Hindlimb muscle (tissue), 1 donor: ENCODE measurements at places on chromosomes 13 and 19. TPM values are rescaled to one million over a fixed set of nuclear protein-coding genes. Genes with fewer than 3 reads are reported as not detected.
A peak's percentile ranks its signal among the peaks of the same experiment; 100 is the strongest.

- no peak for DNase-seq
Observed at GRCh38 chr13:107209824-107210722, 642.1 kb upstream of the ARGLU1 start.

DNA sequence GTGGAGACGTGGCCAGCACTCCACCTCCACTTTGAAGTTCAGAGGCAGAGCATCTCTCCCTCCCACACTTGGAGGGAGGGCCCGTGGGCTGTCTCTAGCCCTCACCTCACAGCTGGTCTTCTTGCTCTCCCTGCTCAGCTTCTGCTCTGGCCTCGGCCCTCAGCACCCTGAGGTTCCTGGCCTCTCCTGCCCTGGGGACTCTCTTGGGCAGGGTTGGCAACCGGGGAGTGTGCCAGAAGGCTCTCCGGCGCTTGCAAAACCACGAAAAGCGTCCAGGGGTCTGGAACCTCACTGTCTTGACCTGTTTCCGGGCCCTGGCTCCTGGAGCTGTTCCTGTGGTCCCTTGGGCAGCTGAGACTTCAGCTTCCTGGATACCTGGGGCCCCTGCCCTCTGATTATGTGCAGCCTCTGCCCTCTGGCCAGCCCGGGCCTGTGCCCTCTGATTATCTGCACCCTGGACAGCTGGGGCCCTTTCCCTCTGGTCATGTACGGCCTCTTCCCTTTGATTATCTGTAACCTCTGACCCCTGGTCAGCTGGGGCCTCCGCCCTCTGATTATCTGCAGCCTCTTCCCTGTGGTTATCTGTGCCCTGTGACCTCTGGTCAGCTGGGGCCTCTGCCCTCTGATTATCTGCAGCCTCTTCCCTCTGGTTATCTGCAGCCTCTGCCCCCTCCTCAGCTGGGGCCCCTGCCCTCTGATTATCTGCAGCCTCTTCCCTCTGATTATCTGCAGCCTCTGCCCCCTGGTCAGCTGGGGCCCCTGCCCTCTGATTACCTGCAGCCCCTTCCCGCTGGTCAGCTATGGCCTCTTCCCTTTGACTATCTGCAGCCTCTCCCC, 2.1 kb downstream of the CCDC8 start:
- no peak for DNase-seq

GRCh38 chr19:50344661-50345318, 15.6 kb upstream of the KCNC3 start:
- no peak for DNase-seq

- no peak for DNase-seq
Observed at GRCh38 chr13:94335761-94336526, 143.5 kb downstream of the DCT start.

- DNase-seq, result no peak
Observed at GRCh38 chr19:45163751-45164460, 3.1 kb upstream of the NKPD1 start.

- DNase-seq, result no peak
Observed at GRCh38 chr13:37049810-37050209, 9.7 kb downstream of the SUPT20H start.

GRCh38 chr19:43624933-43625332, 5.5 kb upstream of the ZNF428 start:
- DNase-seq, result no peak

- DNase-seq, result no peak
Observed at GRCh38 chr13:109724603-109725002, 61.8 kb downstream of the IRS2 start.

DNA sequence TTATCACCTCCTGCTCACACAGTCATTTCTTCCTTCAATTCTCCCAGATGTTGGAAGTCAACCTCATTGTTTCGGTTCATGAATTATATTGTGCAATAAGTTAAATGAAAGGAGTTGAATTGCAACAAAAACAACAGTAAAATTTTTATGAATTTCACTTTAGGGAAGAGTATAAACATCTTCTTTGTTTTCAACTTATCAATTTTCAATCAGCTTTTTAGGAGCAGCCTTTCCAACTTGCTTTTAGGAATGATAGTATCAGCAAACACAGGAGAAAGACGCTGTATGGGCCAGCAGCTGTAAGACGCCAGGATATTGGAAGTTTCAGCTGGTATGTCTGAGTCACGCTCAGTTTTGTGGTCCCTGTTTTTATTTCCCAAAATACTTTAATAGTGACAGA, 132.5 kb upstream of the ARGLU1 start:
- no peak for DNase-seq

DNA sequence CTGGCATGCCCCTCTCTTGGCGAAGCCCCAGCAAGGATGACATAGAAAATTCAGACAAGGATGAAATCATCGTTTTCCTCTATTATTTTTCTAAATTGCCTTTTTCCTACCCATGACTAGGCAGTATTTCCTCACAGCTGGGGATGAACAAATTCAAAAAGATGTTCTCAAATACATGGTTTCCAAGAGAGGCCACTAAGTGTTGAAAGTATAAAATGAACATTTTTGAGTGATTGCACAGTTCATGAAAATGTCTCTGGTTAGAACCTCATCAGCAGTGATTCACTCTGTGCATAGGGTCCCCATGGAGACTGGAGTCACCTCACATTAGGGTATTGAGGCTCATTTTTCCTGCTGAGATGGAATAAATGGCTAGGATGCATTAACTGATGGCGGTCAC, 373.7 kb downstream of the DNAJC15 start:
- DNase-seq, result no peak

DNA sequence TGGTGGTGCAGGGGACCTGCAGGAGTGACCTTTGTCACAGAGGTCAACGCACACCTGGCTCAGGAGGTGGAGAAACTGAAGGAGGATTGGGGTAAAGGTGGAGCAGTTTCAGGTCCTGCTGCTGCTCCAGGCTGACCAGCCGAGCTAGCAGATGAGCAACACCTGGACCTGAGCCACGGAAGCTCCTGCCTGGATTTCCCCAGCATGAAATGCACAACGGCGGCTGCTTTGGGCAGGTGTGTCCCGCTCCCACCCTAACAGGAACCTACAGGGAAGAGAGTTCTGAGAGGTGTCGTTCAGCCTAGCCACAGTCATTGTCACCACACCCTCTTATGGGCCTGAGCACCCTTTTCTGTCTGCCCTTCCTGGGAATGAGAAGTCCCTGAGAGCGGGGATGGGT, 15.7 kb upstream of the CD177 start:
- DNase-seq, result no peak

DNA sequence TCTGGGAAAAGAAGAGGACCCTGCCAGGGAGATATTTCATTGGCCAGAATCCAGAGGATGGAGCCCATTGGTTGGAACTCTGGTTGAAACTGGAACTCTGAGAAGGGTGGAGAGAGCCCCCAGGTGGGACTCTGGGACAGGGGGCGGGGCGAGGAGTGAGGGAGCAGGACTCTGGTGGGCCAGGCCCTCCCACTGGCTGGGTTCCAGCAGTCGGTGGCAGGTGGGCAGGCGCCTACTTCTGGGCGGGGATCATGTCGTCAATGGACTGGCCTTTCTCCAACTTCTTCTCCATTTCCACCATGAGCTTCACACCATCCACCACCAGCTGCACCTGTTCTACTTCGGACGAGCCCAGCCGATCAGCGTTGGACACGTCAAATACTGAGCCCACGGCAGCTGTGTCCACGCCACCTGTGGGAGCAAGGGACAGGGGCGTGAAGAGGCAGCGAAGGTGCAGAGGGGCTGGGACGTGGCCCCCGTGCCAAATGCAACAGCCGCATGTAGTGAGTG, 16.1 kb downstream of the CKM start:
- DNase-seq, result no peak

GRCh38 chr13:44307255-44307654, 66.4 kb upstream of the SERP2 start:
- no peak for DNase-seq

- no peak for DNase-seq
Observed at GRCh38 chr13:51950722-51951121, 60.5 kb downstream of the ATP7B start.

GRCh38 chr19:51375504-51376221, 3.2 kb upstream of the NKG7 start:
- no peak for DNase-seq

GRCh38 chr19:48644355-48644754, 1.6 kb downstream of the CA11 start:
- no peak for DNase-seq

DNA sequence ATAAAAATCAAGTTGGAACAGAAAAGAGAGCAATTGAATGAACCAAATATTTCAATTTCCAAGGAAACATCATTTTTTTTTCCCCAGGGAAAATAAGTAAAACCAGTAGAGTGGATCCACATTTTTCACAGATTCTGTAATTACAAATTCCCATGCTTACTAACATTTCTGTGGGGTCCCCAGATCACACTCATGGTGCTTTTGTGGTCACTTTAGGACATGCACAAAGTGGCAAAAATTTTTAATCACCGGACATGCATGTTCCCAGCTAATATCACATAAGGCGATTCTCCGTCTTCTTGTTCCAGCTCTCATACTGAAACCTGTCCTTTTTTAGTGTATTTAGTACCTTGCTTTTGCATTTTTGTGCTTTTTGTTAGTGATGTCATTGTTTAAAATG, 748.2 kb upstream of the SLITRK1 start:
- DNase-seq, result no peak

DNA sequence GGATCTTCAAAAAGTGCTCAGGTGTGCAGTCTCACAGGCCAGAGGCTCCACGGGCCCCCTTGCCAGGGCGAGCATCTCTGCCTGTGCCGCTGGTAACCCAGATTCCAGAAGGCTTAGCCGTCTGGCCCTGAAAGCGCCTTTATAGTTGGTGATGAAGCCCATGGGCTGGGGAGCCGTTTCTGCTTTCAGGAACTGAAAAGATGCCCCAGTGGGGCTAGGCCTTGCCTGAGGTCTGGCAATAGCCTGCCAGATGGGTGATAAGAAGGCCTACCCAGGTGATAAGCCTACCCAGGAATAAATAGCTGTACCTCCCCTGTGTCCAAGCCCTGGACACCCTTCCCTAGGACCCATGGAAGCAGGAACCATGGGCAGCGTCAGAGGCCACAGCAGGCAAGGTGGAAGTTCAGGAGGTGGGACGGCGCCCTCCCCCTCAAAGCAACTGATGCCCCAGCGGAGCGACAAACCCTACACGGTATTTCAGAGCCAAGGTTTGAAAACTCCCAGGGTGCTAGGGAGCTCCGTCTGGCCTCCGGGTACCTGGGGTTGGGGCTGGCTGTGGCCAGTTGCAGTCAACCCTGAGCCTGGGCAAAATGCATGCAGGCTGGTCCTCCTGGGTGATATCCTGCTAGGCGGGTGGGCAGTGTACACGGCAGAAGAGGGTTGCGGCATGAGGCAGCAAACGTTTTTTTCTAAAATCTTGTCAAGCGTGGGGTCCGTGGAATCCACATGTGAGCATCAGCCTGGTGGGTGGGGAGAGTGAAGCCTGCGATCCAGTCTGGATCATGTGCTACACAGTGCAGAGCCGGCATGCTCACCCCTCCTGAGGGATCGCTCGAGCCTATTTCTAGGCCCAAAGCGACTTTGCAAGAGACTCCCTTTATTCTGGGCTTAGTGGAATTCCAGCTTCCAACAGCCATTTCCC, 45.3 kb downstream of the ACTN4 start:
- no peak for DNase-seq

GRCh38 chr19:1252821-1253513, 4.6 kb downstream of the MIDN start:
- peak; percentile 68 for DNase-seq

DNA sequence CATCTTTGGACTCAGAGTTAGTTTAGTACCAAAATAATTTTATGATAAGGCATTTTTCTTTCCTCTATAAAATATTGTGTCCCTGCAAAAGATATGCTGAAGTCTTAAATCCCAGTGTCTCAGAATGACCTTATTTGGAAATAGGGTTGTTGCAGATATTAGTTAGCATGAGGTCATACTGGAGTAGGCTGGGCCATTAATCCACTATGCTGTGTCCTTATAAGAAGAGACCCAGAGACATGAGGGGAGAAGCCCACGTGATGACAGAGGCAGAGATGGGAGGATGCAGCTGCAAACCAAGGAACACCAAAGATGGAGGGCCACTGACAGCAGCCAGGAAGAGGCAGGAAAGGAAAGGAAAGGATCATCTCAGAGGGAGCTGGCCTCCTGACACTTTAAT, 6.4 kb downstream of the POGLUT2 start:
- DNase-seq, result no peak

DNA sequence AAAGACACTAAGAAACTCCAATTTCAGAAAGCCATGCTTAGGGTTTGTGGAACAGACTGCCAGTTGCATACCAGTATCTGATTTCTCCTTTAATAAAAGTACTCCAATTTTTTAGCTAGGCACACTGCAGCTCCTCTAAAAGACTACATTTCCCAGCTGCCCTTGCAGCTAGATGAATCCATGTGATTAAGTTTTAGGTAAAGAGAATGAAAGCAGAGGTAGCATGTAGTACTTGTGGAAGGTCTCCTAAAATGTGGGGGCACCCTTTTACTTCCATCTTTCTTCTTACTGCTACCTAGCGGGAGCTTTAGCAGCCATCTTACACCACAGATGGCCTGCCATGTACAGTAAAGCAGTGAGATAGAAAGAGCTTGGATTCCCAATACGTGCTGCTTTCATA, 33.0 kb upstream of the TSC22D1 start:
- no peak for DNase-seq

GRCh38 chr13:105611424-105611823, 924.0 kb downstream of the EFNB2 start:
- DNase-seq, result no peak

GRCh38 chr13:74203576-74203975, 69.4 kb upstream of the KLF12 start:
- DNase-seq, result no peak

DNA sequence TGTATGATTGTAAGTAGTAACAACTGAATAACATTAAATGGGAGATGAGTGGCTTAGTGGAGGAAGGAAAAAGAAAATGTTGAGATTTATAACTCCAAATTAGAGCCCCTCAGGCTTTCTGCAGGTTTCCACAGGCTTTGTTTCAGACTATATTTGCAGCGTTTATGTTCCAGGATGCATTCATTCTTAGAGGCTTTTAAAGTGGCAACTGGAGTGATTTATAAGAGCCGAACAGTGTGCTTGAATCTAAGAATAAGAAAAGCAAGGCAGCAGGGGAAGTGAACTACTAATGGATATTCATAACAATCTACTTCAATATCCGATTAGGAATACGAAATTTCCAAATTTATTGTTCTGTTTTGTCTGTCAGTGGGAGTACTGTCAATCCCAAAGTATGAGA, 91.0 kb downstream of the UFM1 start:
- no peak for DNase-seq

DNA sequence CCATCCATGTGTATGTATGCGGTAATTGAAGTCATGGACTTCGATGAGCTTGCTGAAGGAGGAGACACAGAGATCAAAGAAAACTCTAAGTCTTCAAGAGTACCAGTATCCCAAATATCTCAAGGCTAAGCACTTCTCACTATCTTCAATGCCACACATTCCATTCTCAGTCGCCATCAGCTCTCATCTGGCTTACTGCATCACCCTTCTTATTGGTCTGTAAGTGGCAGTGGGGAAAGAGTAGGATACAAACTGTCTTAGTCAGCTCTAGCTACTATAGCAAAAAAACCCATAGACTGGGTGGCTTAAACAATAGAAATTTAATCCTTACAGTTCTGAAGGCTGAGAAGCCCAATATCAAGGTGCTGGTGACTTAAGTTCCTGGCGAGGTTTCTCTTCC, 218.7 kb downstream of the POSTN start:
- DNase-seq, result no peak

The LILRA2 gene
- 0.74 TPM for polyA plus RNA-seq

The SIGLEC8 gene
- 0.10 TPM for polyA plus RNA-seq

The BCKDHA gene
- 35.2 TPM for polyA plus RNA-seq

The ERICH6B gene
- 1.3 TPM for polyA plus RNA-seq

The FCAR gene
- 0.35 TPM for polyA plus RNA-seq

The HIF3A gene
- 412 TPM for polyA plus RNA-seq

The KLK12 gene
- polyA plus RNA-seq, result not detected

The ZNF112 gene
- 4.9 TPM for polyA plus RNA-seq

The IL4I1 gene
- polyA plus RNA-seq, result 1.8 TPM

The MYPOP gene
- polyA plus RNA-seq, result 4.8 TPM

The EPSTI1 gene
- 2.6 TPM for polyA plus RNA-seq

The VSTM1 gene
- polyA plus RNA-seq, result not detected
